ENCODE measurements at places on chromosomes 2 and 18.

- DNase-seq = no peak
Measured at GRCh38 chr18:45658756-45659155, 43.5 kb downstream of the SLC14A2 start.

DNA sequence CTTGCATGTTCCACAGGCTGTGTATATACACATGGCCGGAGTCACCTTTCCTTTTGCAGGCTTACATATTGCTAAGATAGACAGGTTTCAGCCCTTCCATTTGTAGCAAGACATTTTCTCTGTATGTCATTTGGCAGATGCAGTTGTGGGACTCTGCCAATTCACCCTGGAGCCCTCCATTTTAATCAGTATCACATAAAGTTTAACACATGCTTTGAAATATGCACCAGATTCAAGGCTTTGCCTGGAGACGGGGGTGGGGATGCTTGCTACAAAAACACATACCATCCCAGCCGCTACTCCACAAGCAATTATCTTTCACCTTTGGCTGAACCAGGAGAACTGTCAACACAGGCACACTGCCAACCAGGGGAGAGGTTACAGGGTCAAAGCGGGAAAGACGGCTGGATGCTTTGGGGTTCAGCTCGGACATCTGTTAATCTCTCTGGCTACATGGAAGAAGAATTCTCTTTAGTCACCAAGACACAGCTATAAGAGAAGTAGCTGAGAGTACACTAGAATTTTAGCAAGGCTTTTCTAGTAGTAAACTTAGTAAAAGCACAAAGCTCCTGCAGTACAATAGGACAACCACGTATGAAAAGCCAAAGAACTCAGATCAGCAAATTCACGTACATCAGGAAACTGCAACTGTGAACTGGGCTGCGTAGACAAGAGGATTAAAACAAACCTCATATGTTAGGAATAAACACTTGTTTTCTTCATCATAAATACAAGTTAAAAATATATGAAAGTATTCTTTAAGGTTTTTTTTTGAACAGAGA, 130.9 kb downstream of the EXOC6B start:
- DNase-seq = no peak

DNA sequence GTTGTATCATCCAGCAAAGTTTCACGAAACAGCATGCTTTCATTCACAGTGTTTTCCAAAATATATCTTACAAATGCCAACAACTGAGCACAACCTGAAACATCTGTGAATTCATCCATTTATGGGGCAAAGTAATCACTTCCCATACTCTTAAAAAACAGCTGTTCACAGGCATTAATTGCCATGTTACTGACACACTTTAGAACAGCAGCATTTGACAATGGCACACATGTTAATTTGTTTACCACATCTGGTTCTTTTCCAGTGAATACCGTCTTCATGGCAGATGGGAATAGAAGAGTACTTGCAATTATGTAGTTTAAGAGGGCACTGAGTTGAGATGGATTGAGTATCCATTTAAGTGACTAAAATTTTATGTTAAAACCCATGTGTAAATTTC, 347.4 kb upstream of the LRP1B start:
- no peak for DNase-seq

DNA sequence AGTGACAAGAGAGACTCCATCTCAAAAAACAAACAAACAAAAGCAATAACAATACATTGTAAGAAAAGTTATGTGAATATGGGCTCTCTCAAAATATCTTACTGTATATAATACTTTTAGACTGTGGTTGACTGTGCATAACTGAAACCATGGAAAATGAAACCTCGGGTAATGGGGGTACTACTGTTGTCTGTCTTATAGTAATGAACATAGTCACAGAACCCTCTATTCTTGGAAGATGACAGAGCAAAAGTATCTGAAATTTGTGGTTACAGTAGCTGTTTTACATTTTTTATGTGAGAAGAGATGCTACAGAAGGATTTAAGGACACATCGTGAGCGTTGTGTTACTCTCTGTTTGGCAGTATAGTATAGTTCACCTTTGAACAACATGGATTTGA, 60.5 kb downstream of the MAP4K4 start:
- no peak for DNase-seq

- DNase-seq = no peak
Measured at GRCh38 chr18:42814618-42815017, 300.9 kb downstream of the RIT2 start.
